ENCODE measurements at places on chromosomes 13 and 19.

- DNase-seq: no peak
These were observed 75.1 kb downstream of the SLC15A1 start for GRCh38 chr13:98677398-98677797.

DNA sequence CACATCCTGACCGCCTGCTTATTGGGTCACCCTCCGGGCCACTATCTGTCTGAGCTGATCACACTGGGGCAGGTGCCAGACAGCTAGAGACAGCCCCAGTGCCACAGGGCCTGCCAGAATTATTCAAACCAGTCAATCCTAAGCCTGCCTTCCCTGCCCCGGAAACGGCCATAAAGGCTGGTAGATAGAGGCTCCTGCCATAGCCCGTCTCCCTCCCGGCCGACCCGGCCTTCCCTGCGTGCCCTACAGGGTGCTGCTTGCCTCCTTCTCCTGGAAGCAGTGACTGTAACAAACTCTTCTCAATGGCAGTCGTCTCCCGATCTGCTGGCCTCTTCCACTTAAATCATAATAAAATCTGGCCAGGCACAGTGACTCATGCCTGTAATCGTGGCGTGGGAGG lies 158.6 kb upstream of the SOX1 start:
- DNase-seq: no peak

GRCh38 chr13:36344886-36345437 lies 1.2 kb downstream of the SPART start:
- no peak for DNase-seq

DNA sequence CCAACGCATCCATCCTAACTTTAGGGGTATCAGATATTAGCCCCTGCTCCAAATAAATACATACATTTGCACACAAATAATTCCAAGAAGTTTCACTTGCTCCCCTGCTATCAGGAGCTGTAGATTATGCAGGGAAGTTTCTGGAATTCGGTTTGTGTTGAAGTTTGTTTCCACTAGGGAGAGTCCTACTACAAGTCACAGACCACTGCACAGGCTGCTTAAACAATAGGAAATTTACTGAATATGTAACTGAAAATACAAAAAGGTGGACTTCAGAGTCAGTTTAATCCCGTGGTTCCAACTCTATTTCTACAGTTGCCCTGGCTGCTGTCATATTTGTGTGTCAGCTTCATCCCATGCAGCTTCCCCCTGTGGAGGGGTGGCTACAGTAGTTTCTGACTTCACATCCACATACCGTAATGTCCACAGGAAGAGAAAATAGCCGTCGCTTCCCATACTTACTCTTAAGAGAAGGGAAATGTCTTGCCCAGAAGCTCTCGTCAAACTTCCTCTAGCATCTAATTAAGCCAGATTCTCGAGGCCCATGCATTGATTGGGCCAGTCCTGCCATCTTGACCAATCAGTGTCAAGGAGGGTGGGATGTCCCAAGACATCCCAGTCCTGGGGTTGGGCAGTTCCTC lies 286.6 kb downstream of the COG6 start:
- DNase-seq: no peak

- no peak for DNase-seq
These were observed 61.6 kb upstream of the MED4 start for GRCh38 chr13:48156466-48156865.

GRCh38 chr19:47494211-47494547 lies 10.2 kb upstream of the KPTN start:
- no peak for DNase-seq

- no peak for DNase-seq
These were observed 16.5 kb downstream of the SLC5A5 start for GRCh38 chr19:17888260-17888659.

- no peak for DNase-seq
These were observed 718.5 kb downstream of the SLITRK6 start for GRCh38 chr13:85080691-85081090.

DNA sequence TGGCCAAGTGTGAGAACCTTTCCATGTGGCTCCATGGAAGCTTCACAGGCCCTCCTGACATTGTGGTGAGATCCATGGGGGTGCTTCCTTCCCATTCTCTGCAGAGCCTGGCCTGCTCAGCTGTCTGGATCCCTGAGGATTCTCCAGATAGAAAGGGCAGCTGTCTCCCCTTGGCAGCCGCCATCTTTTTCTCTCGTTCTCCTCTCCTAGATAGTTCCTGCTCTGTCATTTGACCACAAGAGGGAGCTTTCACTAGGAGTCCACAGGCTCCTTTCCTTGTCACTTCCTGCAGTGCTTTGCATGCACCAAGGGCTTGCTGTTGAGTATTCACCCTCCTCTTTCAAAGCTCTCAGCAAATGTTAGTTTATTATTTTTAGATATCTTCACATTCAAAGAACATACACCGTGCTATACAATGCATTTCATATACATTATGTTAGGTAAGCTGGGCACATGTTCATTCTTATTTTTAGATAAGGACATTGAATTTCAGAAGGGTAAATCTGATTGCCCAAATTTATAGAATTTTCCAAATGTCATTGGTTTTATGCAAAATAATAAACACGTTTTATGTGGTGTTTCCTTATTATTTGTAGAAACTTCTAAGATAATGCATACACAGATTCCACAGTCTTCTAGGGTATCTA lies 133.2 kb downstream of the FRY start:
- DNase-seq: peak; percentile 60

DNA sequence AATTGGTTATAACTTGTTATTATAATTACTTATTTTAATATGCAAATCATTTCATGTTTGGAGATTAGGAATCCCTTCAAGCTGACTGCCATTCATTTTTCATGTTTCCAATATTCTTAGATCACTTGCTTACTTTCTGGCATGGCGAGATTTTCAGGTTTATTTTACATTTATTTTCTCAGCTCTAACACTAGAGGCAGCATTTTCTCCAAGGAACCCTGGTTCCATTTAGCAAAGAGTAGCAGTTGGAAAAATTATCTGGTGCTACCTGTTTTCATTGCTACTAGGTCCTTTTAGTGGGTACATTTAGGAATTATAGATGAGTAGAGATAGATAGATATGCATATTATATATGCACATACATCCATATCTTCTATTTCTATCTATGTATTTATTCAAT lies 90.9 kb upstream of the TRPC4 start:
- DNase-seq: no peak
